ENCODE measurements at places on chromosomes 16 and 17.
A peak's percentile ranks its signal among the peaks of the same experiment; 100 is the strongest.

DNA sequence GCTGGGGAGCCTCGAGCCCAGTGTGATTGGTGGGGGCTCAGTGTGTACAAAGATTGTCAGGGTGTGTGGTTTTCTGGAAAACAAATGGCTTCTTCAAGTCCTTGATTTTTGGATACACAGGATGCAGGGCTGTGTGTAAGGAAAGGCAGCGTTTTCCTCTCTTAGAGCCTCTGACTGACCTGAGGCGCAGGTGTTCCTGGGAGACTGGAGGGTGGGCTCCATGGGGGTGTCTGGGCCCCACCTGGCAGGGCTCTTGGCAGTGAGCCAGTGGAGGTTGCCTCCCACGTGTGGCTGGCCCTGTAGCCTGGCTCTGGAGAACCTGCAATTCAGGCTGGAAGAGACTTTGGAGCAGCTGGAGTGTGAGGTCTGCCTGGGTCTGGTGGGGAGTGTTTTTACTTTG lies 5.0 kb downstream of the FOXK2 start:
- DNase-seq = no peak

DNA sequence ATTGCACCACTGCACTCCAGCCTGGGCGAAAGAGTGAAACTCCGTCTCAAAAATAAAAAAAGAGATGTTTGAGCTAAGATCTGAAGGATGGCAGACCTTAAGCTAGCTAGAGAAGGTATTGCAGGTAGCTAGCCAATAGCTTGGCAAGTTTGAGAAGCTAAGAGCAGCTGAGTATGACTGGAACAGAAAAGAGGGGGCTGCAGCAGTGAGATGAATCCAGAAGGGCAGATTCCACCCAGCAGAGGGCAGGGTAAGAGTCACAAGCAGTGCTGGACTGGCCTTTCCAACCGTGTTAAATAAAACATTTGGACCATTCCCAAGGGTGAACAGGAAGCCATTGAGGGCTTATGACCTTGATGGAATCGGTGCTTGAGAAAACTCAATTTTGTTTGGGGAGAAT lies 5.7 kb upstream of the PHAF1 start:
- no peak for DNase-seq

GRCh38 chr16:50526796-50527195 lies 21.4 kb upstream of the NKD1 start:
- no peak for DNase-seq

- DNase-seq = no peak
Observed at GRCh38 chr16:51818342-51818944, 667.4 kb upstream of the SALL1 start.

GRCh38 chr17:76385892-76386786 lies 1.7 kb downstream of the SPHK1 start:
- peak; percentile 70 for DNase-seq

GRCh38 chr17:42422958-42423712 lies at the start of gene CAVIN1:
Gene CAVIN1 (minus strand): TSS chr17:42423256. CDS start chr17:42423097, 159 bp downstream.
- DNase-seq = no peak

Measured in effector memory CD4-positive, alpha-beta T cell (primary cell).